ENCODE measurements at places on chromosomes 1 and 21.

- DNase-seq: no peak
Measured at GRCh38 chr1:117696561-117696960, 90.7 kb downstream of the TENT5C start.

GRCh38 chr1:84086189-84086588 is 57.9 kb upstream of the PRKACB start:
- DNase-seq: no peak

DNA sequence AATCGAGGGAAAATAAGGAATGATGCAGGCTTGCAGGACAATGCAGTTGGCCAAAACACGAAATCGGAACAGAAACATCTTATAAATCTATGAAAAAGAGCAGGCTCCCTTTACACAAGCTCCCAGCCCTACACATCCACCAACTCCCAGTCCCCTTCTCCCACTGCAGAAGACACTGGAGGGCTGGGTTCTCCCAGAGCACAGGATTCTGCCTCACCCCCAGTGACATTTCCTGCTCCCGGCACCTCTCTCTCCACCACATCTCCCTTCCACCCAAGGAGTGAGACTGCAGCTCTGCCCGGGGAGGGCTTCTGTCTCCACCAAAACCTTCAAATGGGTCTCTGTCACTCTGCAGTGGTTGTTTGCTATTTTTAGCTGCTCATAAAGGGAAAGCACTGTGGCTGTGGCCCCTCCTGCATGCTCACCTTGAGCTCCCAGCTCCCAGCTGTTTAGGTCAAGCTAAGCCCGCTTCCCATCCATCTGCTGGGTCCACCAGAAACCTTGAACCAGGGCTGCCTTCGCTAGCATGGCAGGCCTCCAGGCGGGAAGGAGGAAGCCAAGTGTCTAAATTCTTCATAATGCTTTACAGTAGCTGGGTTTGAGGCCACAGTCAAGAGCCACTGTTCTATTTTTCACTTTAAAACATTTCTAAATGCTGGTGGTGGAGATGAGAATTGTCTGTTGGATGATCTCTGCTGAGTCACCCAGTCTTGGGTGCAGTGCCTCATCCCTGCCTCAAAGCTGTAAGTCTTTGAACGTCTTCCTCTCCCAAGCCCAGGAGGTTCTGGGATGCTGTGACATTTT is 3.3 kb upstream of the C2CD2 start:
- no peak for DNase-seq

GRCh38 chr1:171113382-171113781 is 22.7 kb downstream of the FMO3 start:
- no peak for DNase-seq

DNA sequence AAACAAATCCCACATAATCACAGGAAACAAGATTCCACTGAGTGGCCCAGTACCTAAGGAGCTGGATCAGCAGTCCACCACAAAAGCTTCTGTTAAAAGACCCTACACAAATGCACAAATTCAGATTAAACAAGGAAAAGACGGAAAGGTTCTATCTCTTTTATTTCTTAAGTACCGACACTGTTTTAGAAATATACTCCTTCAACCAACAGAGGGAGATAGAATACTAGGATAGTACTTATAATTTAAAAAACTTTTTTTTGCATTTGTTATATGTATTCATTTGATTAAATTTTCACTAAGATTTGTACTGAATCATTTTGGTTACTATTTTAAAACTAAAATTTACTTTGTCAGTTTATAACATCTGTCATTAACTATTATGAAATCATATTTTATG is 12.5 kb downstream of the CDC7 start:
- DNase-seq: no peak

GRCh38 chr1:12565094-12565965 is 52.7 kb downstream of the DHRS3 start:
- no peak for DNase-seq

GRCh38 chr1:29639741-29640427 is 403.6 kb downstream of the PTPRU start:
- DNase-seq: no peak

GRCh38 chr1:90728502-90729287 is 11.6 kb upstream of the BARHL2 start:
- DNase-seq: no peak

DNA sequence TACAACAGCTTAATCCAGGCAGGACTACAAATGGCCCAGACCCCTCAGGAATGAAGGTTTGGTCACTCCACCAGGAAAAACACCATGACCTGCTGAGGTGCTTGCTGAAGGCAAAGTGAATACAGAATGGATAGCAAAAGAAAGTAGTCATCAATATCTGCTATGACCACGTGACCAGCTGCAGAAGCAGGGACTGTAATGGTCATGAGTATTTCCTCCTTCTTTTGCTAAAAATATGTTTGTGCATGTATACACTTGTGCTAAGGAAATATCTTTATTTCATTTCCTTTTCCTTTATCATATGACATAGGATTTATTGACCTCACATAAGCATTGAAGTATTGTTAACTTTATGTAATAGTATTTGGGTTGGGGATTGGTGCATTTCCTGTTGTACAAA is 26.4 kb upstream of the GOLT1A start:
- DNase-seq: no peak

- no peak for DNase-seq
Measured at GRCh38 chr1:26694638-26695355, 1.0 kb upstream of the ARID1A start.

DNA sequence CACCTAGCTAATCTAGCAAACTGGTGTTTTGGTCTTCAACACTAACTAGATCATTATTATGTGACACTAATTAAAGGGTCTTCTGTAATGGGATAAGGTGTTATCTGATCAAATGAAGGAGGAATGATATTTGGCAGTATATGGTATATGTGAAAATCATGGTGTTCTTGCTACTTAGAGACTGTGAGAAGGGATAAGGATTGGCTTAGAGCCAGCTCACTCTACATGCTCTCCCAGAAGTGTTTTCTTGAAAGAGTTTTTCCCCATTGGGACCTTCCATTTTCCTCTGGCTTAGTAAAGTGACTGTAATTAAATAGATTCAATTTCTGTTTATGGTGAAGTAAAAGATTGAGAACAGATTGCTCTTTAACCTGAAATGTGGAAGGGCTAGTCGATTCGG is 71.2 kb upstream of the RGL1 start:
- DNase-seq: no peak

DNA sequence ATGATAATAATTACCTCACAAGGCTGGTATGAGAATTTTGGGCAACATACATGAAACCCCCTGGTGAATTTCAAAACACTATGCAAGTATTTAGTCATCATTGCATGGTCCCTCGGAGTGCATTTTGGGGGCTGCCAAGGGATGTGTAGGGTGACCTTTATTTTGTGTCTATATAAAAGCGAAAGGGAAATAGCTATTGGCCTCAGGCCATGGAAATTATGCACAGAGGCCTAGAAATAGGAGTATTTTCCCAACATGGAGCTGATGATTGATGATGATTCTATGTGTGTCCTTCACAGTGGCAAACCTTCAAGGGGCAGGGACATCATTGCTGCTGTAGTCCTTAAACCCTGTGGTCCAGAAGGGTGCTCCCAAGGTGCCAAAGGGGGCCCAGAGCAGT is 265.5 kb downstream of the ST6GALNAC3 start:
- DNase-seq: no peak

DNA sequence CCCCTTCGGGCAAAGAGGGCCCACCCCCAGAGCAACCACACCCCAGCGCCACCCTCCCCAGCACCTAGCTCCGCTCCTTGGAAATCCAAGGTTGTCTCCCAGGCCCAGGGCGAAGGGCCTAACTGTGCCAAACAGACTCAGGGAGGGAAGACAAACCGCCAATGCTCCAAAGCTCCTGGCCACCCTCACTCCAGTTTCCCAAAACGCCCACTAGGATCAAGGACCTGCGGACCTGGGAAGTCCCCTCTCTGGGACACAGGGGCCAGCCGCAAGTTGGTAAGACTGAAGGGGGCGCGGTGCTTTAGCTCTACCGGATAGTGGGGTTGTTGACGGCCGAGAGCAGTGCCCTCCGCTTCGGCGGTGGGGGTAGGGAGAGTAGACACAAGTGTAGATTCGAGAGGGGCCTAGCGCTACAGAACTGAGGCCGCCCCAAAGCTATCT is 581 bp downstream of the IRF6 start:
- no peak for DNase-seq

DNA sequence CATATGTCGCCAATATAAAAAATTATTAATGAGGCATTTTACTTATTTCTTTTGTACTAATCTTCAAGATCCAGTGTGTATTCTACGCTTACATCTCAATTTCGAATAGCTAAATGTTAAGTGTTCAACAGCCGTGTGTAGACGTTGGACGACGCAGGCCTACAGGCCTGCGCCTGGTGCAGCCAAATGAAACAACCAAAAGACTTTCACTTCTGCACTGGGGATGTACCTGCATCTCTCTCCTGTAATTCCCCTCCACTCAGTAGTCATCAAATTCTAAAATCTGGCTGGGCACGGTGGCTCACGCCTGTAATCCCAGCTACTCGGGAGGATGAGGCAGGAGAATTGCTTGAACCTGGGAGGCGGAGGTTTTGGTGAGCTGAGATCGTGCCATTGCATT is 76.8 kb upstream of the HNRNPU start:
- no peak for DNase-seq

DNA sequence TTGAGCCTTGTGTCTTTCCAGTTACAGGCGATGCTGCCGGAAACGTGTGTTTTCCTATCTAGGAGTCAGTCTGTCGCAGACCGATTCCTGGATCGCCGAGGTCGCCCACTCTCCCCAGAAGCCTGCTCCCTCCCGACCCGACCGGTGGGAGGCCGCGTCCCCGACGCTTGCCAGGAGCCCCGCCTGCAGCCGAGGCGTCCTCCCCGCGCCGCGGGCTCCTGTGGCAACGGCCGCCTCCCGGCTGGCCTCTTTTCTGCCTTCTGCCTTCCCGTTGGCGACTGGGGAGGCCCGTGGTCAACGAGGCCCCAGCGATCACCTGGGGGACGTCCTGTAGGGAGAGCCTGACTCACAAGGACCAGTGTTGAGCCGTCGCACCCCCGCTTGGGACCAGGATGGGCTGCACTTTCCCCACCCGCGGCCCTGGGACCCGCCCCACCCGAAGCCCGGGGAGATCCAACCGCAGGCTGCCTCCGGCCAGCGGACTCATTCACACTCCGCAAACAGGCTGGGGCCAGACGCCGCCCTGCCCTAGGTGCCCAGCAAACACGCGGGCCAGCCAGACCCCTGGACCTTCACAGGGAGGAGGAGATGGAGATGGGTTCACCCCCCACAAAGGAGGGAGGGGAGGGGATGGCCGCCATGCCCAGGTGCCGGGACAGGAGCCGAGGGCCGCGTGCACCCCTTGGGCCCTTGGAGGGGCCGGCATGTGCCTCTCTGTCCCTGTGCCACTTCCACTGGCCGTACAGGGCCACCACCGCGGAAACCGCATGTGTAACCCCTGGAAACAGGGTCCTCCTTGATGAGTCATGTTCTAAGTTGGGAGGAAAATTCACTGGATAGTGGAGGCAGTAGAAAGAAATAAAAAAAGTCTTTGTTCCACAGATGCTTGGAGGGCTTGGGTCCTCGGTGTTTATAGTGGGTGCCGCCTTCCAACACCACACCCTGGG is 7.2 kb upstream of the COL6A1 start:
- no peak for DNase-seq

GRCh38 chr1:25657121-25657882 is 40.7 kb downstream of the MAN1C1 start:
- DNase-seq: no peak

GRCh38 chr1:247407180-247407616 is 8.8 kb upstream of the NLRP3 start:
- peak; percentile 46 for DNase-seq

GRCh38 chr1:118223426-118223825 is 38.4 kb upstream of the SPAG17 start:
- no peak for DNase-seq

DNA sequence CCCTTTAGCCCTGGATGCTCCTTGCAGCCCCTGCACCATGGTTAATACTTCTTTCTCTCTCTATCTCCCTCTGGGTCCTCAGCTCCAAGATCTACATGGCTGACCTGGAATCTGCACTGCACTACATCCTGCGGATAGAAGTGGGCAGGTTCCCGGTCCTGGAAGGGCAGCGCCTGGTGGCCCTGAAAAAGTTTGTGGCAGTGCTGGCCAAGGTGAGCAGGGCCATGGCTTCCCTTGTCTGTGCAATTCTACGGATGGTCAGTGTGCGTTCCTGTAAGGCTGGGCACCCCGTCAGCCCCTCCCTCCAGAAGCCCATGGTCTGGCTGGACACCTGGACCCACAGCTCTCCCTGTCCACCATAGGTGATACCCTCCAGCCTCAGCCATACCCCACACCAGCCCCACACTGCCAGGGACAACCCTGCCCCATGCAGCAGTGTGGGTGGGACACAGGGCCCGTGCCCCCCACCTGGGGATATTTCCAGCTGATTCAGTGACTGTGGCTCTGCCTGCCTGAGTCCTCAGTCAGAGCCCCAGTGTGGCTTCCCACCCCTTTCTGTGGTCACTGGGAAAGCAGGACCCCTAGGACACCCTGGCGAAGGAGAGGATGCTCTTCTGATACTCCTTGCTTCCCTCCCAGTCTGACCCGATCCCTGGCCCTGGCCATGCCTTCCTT is 31.4 kb downstream of the QSOX1 start:
- DNase-seq: no peak

DNA sequence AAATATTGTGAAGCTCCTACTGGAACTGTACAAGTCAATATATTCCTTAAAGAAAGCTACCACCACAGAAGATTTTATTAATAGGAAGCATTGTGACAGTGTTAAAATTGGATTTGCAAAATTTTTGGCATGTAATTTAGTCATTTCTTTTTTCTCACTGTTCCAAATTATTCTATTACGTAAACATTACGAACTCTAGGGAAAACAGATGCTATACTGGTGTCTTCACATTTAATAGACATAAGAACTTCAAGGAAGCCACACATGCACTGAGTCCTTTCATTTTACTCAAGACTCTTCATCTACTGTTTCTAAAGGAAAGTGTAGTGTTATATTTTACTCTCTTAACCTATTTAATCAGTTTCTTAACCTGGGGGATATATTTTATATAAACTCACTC is 135.4 kb downstream of the HMCN1 start:
- DNase-seq: no peak

DNA sequence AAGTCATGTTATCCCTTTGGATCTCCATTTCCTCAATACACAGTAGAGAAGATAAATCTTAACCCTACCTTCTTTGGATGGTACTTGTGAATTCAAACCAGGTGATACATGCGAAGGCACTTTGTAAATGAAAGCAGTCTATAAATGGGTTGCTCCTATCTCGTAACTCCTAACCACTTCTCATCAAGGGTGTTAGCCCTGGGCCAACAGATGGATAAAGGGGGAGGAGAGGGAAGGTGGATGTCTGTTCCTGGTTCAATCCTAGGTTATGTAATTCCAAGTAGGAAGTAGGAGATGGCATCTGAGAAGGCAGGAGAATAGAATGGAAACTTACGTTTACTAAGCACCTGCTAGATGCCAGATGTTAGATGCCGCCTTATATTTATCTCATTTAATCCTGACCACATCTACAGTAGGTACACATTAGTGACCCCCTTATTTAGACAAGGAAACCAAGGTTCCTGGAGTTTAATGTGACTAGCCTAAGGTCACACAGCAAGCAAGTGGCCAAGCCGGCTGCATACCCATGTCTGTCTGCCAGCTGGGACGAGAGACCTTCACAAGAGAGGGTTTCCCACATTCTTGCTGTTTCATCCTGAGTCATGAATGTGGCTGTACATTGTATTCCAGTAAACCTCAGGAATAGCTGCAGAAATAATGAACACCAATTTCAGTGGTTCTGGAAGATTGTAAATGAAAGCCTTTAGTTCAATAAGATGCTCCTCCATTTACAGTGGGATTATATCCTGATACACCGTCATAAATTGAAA is 47.7 kb downstream of the ELAVL4 start:
- no peak for DNase-seq

All from stimulated activated CD4-positive, alpha-beta T cell treated with anti-CD3 and anti-CD28 coated beads, TNF-alpha, amount 100 ng/mL, for 4 hours (primary cell).